ENCODE measurements at places on chromosomes 12 and 14. TPM values are rescaled to one million over a fixed set of nuclear protein-coding genes. Genes with fewer than 3 reads are reported as not detected.

Gene PLEKHA5
- total RNA-seq = 8.3 TPM

Gene SDS
- total RNA-seq = 0.31 TPM

Gene BICD1
- 14.6 TPM for total RNA-seq

Gene PLA2G1B
- not detected for total RNA-seq

Gene IL26
- total RNA-seq = not detected

Gene GPR68
- total RNA-seq = 0.24 TPM

Gene MYH6
- 0.11 TPM for total RNA-seq

Gene CLEC2A
- total RNA-seq = not detected

Gene ZNF705A
- total RNA-seq = not detected

Gene OR4E2
- not detected for total RNA-seq

Gene DPPA3
- not detected for total RNA-seq

Gene TUBA1C
- total RNA-seq = 1,596 TPM

All from A549 treated with dexamethasone at 1 μM for 4 hours (cell line).